ENCODE measurements at places on chromosomes 16 and 17.

GRCh38 chr17:76492989-76493501, 8.2 kb downstream of the RHBDF2 start:
- DNase-seq = peak; percentile 52

DNA sequence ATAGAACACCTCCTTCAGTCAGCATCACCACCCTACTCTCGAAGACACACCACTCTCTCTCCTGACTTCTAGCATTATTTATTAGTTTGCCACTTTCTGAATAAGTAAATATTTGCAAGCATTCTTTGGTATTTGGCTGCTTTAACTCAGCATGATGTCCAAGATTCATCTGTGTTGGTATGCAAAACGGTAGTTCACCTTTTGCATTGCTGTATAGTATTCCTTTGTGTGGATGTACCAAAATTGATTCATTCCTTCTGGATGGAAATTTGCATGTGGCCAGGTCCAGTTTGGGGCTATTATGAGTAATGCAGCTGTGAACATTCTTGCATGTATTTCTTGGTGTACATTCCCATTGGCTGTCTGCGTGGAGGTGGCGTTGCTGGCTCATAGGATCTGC, 32.9 kb downstream of the KNOP1 start:
- no peak for DNase-seq

GRCh38 chr17:40610359-40610758, 37.3 kb downstream of the SMARCE1 start:
- DNase-seq = no peak

DNA sequence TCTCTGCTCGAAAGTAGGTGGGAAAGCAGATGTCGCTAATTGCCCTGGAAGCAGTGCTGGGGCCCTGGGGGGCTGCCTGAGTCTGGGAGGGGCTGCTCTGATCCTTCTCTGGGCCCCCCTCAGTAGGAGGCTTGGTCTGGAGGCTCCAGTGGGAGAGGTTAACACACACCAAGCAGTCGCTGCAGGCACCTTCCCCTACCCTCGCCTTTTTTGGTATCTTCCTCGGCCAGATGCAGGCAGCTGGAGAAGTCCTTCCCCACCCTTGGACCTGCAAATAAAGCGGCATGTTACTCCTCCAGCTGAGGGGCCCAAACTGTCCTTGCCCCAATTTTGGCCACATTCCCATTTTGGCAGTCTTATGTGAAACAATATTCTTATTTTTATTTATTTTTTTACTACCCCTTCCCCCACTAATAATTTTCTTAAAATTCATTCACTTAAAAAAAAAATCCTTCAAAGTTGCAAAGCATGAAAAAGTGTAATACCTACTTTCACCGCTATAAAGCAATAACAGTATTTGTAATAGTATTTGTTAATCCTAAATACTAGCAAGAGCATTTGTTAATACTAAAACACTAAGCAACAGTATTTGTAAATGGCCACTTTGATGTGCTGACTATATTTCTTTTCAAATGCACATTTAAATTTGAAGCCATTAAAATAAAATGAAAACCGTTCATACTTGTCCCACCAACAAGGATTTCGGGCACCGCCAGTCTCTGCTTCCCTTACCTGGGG, 15.0 kb downstream of the C16orf46 start:
- no peak for DNase-seq

GRCh38 chr17:82804442-82805191, 35.2 kb downstream of the ZNF750 start:
- DNase-seq = no peak

DNA sequence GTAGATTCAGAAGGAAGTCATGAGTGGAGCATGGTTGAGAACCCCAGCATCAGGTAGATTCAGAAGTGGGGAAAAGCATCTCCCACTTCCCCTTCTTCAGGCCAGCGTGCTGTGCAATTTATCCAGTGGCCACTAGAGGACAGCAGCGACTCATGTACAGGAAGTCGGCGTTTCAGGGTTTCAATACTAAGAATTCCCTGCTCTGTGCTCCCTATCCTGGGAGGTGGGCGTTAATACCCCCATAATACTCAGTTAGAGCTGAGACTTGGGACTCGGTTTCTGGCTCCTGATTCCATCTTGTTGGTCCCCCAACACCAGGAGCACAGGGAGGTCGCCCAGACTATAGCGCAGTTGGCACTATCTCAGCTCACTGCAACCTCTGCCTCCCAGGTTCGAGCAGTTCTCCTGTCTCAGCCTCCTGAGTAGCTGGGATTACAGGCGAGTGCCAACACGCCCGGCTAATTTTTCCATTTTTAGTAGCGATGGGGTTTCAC, 75.3 kb upstream of the AMZ2 start:
- peak; percentile 19 for DNase-seq

- DNase-seq = no peak
Measured at GRCh38 chr16:81357711-81358260, 43.0 kb downstream of the GAN start.

DNA sequence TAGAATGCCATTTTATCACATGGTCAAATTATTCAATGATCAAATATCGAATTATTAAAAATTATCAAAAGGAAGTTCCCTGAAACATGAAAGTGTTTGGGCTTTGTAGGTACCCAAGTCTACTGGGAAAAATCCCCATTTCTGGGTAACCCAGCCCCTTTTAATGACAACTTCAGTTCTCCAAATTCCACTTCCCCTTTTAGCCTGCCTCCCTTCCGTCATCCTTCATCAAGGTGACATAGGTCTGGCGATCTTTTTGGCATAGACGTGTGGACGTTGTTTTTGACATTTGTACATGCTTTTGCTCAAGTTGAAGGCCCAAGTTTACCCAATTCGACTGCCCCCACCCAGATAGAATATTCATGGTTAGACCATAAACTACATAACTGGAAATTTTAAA, 660.9 kb downstream of the MAF start:
- DNase-seq = no peak

- no peak for DNase-seq
Measured at GRCh38 chr17:65254166-65254565, 117.0 kb downstream of the RGS9 start.

DNA sequence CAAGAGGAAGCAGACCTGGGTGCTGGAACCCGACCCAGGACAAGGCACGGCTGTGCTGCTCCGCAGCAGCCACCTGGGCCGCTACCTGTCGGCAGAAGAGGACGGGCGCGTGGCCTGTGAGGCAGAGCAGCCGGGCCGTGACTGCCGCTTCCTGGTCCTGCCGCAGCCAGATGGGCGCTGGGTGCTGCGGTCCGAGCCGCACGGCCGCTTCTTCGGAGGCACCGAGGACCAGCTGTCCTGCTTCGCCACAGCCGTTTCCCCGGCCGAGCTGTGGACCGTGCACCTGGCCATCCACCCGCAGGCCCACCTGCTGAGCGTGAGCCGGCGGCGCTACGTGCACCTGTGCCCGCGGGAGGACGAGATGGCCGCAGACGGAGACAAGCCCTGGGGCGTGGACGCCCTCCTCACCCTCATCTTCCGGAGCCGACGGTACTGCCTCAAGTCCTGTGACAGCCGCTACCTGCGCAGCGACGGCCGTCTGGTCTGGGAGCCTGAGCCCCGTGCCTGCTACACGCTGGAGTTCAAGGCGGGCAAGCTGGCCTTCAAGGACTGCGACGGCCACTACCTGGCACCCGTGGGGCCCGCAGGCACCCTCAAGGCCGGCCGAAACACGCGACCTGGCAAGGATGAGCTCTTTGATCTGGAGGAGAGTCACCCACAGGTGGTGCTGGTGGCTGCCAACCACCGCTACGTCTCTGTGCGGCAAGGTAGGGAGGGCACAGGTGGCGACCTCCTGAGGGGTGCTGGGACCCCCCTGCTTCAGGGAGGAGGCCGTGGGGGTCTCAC, 667 bp downstream of the FSCN2 start:
- no peak for DNase-seq

- no peak for DNase-seq
Measured at GRCh38 chr16:57824888-57825287, 22.6 kb upstream of the KIFC3 start.

- DNase-seq = no peak
Measured at GRCh38 chr17:34533806-34534527, 45.4 kb upstream of the TMEM132E start.

DNA sequence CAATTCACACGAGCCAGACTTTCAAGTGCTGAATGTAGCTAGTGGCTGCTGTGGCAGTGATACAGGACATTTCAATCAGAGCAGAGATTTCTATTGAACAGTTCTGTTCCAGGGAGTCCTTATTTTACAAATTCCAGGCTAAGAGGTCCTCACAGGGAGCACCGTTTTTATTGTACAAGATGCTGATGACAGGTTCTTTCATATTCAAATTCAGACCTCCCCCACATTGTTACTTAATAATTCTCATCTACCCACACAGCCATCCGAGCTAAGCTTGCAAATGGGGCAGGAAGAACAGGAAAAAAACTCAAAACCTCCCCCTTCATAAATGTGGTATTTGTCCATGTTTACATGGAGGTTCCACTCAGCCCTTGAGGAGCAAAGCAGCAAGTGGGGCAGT, 9.8 kb downstream of the GABARAPL2 start:
- no peak for DNase-seq

- no peak for DNase-seq
Measured at GRCh38 chr16:82761858-82762257, 135.1 kb downstream of the CDH13 start.

DNA sequence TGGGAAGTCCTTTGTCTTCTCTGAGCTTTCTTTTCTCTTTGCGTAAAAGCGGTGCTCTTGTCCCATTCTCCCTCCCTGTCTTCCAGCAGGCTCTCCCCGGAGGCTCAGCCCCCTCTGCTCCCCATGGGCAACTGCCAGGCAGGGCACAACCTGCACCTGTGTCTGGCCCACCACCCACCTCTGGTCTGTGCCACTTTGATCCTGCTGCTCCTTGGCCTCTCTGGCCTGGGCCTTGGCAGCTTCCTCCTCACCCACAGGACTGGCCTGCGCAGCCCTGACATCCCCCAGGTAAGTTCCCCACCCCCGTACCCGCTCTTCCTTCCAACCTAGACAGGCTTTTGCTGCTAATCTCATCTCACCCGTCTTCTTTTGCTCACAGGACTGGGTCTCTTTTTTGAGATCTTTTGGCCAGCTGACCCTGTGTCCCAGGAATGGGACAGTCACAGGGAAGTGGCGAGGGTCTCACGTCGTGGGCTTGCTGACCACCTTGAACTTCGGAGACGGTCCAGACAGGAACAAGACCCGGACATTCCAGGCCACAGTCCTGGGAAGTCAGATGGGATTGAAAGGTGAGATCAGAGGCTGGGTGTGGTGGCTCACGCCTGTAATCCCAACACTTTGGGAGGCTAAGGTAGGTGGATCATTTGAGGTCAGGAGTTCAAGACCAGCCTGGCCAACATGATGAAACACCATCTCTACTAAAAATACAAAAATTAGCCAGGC, 1.3 kb downstream of the TMEM219 start:
- DNase-seq = no peak

- DNase-seq = no peak
Measured at GRCh38 chr16:68351991-68352431, 41.2 kb downstream of the PRMT7 start.

- DNase-seq = no peak
Measured at GRCh38 chr17:30790279-30790678, 34.2 kb downstream of the CRLF3 start.

GRCh38 chr17:80742581-80743180, 198.0 kb downstream of the RPTOR start:
- no peak for DNase-seq

GRCh38 chr16:54936201-54936978, 5.7 kb downstream of the IRX5 start:
- DNase-seq = no peak

- DNase-seq = no peak
Measured at GRCh38 chr17:44529864-44530263, 26.7 kb upstream of the GPATCH8 start.

DNA sequence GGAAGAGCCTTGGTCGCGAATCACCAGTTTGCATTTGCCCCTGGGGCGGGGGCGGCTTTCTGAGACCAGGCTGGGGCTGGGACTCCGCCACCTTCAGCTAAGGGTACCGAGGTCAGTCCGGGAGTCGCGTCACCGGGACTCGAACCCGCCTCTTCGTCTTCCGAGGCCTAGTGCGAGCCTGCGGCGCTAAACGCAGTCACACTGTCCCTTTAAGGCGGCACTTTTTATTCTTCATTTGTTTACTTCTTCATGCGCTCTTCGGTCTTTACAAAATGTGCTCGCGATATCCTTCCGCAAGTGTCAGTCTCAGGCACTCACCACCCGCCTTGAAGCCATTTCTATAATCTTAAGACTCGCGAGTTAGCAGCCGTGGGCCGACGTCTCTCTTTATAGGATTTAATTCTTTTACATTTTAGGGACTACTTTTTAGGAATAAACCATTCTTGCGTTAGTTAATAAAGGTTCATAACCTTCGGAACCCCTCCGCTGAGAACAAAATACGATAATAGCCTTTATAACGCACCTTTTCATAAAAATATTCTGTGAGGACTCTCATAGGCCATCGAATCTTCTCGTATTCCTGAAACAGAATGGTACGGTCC, 593 bp upstream of the HEXIM1 start:
- no peak for DNase-seq

Measured in RWPE1 (cell line).